ENCODE measurements at places on chromosomes 4 and X.

GRCh38 chr4:55524844-55525571, 21.7 kb downstream of the CLOCK start:
- DNase-seq: no peak

DNA sequence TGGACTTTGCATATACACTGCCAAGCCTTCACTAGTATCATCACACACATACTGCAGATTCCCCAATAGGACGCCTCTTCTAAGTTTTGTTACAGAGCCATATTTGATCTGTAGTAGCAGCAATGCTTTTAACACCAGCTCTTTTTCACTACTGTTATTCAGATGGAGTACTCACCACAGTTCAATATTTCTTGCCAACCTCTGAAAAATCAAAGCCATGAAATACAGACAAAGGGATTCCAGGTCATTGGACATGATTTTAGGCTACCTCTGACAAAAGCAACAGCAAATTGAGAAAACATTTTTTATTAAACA, 390.7 kb upstream of the ADGRL3 start:
- DNase-seq: no peak

- no peak for DNase-seq
Measured at GRCh38 chrX:72604705-72605104, 32.1 kb upstream of the HDAC8 start.

DNA sequence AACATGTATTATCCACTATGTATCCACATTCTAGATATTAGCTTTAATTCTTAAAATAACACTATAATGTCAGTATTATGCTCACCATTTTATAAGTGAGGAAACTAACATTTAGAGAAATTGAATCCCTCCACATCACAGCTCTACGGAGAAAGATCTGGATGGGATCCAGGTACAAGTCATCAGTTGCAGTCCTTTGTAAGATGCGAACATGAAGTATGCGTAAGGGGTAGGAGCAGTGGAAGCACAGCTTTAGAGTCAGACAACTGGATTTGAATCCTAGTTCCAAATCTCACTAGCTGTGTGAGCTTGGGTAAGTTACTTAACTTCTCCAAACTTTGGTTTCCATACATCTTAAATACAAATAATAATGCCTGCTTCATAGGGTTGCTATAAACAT, 162.5 kb downstream of the ATP10D start:
- DNase-seq: no peak
